ENCODE measurements at places on chromosomes 2 and 18.

GRCh38 chr2:77325395-77325794 is 196.8 kb downstream of the LRRTM4 start:
- DNase-seq, result no peak

GRCh38 chr18:55246278-55246677 is 287.0 kb upstream of the CCDC68 start:
- no peak for DNase-seq

DNA sequence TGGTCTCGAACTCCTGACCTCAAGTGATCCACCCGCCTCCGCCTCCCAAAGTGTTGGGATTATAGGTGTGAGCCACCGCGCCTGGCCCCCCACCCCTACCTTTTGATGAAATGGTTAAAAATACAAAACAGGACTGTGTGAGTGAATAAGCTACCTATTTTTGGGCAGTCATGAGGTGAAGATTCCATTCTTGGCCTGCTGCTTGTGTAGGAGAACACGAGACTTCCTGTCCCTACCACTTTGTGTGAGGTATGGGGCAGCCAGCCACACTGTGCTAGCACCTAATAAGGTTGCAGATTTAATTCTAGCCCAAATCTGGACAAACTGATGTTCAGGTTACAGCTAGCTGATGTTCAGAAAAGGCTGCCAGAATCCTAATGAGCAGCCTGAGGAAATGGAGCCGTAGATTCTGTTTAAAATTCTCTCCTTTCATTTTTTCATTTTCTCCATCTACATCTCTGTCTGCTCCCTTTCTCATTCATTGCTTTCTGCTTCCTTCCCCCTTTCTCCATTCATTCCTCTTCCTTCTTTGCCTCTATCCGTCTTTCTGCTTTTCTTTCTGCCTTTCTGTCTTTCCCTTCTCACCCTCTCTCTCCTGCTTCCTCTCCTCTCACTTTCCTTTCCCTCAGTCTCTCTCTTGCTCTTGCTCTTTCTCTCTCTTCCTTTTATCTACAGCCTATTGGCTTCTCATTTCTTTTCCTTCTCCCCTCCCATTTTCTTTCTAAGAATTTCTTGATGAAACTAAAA is 4.6 kb upstream of the LTBP1 start:
- DNase-seq, result no peak

DNA sequence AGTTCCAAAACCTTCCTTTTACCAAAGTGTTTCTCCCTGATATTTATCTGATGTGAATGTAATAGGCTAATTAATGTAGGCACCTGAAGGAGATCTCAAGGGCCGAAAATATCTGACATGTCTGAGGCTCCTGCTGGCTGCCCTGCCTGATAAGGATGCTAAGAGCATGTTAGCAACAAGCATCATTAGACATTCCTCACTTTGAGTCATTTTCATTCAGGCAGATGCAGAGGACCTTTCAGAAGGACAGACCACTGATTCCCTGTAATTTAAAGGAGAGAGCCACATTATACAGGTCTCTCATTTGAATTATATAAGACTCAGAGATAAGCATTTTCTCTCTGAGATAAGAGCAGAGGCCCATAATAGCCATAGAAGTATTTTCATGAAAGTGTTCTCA is 222.4 kb upstream of the NCKAP5 start:
- DNase-seq, result peak; percentile 17

GRCh38 chr2:133986081-133986837 is 267.6 kb upstream of the MGAT5 start:
- DNase-seq, result peak; percentile 4

Data from fibroblast of pulmonary artery (primary cell).